ENCODE measurements at places on chromosomes 13 and 19.

DNA sequence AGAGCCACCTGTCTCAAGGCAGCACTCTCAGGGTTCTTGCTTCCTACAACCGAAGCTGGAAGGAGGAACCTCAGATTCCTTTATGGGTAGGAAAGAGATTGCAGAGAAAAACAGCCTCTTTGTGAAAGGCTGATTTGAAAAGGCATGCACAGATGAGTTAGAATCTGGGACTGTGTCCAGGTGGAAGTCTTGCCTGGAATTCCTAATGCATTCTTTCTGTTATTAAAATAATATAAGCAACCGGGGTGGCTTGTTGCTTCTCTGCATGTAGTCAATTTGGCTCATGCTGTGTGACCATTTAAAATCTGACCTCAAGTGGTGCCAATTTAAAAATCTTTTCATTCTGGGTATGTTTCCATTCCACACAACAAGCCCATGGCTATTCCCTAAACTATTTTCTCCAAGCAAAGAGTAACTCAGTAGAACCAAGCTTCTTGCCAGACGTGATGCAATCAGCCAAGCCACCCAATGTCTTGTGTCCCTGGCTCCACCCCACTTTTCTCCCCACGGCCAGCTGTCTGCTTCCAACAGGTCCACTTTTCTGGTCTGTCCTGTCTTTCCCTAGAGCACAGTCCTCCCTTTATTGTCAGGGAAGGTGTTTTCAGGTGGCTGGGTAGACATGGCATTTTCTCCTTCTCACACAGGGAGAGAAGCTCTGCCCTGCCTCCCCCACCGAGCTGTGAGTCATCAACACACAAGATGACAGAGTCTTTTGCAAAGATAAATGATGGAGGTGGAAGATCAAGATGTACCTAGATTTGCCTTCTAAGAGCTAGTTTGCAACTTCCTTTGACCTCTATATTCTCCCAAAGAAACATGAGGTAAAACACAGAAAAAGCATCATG, 394.3 kb downstream of the FOXO1 start:
- no peaks in the 10 kb centered on the region for H3K27me3 ChIP-seq
- H3K4me3 ChIP-seq: no peak overlapping the region
- DNase-seq: no peak
- no peaks in the 10 kb centered on the region for H3K36me3 ChIP-seq

DNA sequence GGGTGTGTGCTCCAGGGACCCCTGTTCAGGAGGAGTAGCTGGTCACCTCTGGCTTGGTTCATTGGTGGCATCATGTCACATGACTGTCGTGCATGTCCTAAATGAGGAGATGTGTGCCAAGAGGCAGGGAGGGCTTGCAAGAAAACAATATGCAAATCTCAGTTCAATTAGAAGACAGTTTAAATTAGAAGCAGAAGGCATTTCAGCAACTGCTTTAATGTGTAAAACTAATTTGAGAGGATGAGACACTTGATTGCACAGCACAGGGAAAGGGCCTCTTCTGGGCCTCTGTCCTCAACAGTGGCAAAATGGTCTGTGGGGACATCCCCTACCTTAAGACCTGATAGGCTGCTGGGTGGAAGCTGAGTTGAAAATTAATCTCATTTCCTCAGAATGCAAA, 54.6 kb downstream of the SPATA13 start:
- no peak overlapping the region for H3K4me3 ChIP-seq
- DNase-seq: no peak
- no peaks in the 10 kb centered on the region for H3K27me3 ChIP-seq
- peaks cover 1% of the 10 kb centered on the region for H3K4me1 ChIP-seq
- no peak overlapping the region for H3K27ac ChIP-seq
- no peaks in the 10 kb centered on the region for H3K36me3 ChIP-seq

GRCh38 chr19:6740589-6741343, 1.3 kb downstream of the TRIP10 start:
- peak overlapping the region; percentile 81 for H3K4me3 ChIP-seq
- peak overlapping the region; percentile 91 for H3K27ac ChIP-seq
- H3K36me3 ChIP-seq: peaks cover 14% of the 10 kb centered on the region
- H3K27me3 ChIP-seq: no peaks in the 10 kb centered on the region
- H3K4me1 ChIP-seq: peaks cover 69% of the 10 kb centered on the region

GRCh38 chr13:99528547-99528946, 27.3 kb downstream of the TM9SF2 start:
- no peaks in the 10 kb centered on the region for H3K27me3 ChIP-seq
- H3K4me3 ChIP-seq: no peak overlapping the region
- H3K27ac ChIP-seq: no peak overlapping the region
- H3K4me1 ChIP-seq: no peaks in the 10 kb centered on the region

DNA sequence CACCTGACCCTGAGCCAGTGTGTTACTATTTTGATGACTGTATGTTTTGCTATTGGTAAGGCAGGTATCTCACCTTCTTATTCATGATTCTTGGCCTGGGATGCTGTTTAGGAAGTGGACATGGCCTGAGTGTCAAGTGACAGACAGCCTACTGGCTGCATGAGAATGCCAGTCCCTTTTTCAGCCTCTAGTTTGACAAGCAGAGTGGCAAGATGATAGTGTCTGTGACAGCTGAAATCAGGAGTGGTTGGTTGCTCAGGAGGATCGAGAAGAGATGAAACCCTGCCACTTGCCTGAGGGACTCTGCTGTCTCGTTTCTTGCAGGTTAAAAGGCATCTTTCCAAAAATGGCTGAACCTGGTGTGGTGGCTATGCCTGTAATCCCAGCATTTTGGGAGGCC, 7.1 kb upstream of the ELOF1 start:
- DNase-seq: no peak
- H3K4me3 ChIP-seq: no peak overlapping the region
- peaks cover 2% of the 10 kb centered on the region for H3K36me3 ChIP-seq

- DNase-seq: no peak
- H3K27ac ChIP-seq: no peak overlapping the region
- H3K4me1 ChIP-seq: no peaks in the 10 kb centered on the region
- H3K36me3 ChIP-seq: peaks cover 5% of the 10 kb centered on the region
- H3K4me3 ChIP-seq: no peak overlapping the region
Observed at GRCh38 chr13:95456815-95457214, 95.7 kb upstream of the CLDN10 start.

DNA sequence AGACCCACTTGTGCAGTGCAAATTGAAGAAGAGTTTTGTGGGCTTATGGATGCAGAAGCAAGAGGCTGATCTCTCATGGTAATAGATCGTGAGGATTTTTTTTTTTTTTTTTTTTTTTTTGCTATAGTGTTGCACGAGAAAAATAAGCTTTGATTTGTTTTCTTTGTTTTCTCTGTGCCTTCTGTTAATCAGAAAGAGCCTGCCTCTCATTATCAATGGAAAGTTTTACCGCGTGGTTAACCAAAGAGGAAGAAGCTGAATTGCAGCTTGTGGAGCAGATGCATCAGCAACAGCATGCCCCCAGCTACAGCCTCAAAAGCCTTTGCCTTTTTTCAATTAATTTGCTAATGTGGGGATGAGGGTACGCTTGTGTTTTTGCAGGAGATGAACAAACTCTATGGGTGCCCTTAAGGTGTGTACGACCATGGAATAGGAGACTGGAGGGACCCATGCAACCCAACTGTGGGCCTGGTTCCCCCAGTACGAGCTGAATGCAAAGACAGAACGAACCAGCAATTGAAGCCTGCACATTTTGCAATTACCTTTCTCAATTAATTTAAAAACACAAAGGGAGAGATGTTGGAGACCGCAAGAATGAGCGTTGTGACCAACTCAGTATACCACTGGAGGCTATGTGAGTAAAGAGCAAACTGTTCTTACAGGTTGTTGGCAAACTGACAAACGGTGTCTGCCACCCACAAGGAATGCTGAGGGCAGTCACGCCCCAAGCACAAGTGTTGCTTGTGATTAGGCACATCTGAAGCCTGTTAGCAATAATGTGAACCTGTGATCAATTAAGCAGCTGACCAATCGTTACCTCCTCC, 58.6 kb upstream of the SPRY2 start:
- no peak overlapping the region for H3K4me3 ChIP-seq
- no peak for DNase-seq
- H3K27ac ChIP-seq: no peak overlapping the region
- no peaks in the 10 kb centered on the region for H3K27me3 ChIP-seq
- H3K4me1 ChIP-seq: no peaks in the 10 kb centered on the region
- H3K36me3 ChIP-seq: peaks cover 8% of the 10 kb centered on the region

DNA sequence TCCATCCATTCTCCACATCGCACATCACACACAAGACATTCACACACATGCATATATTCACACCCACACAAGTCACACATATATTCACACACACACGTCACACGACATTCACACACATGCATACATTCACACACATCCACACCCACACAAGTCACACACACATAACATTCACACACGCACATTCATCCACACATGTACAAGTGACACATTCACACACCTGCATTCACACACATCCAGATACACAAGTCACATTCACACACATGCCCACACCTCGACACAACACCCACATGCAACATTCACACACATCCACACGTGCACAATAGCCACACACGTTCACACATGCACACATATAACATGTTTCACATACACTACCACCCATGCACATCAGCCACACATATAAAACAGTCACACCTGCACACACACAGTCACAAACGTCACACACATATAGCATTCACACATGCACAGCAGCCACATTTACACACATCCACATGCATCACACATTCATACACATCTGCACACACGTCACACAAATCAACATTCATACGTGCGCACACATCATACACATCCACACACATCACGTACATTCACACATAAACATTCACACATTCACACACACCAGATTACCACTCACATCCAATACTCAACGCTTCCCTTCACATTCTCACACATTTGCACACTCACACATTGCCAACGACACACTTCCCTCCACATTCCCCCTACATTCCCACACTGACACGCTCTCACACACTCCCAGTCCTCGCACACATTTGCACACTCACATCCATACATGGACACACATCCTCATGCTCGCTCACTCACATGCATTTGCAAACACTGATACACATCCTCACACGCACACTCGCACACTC, 41.0 kb downstream of the ANKRD10 start:
- H3K27ac ChIP-seq: no peak overlapping the region
- H3K4me3 ChIP-seq: no peak overlapping the region
- peaks cover 29% of the 10 kb centered on the region for H3K4me1 ChIP-seq

GRCh38 chr19:1173845-1174809, at the start of gene SBNO2:
Gene SBNO2 (minus strand): TSS chr19:1174268. CDS start chr19:1154276, 19,992 bp downstream.
- H3K4me1 ChIP-seq: peaks cover 30% of the 10 kb centered on the region
- H3K36me3 ChIP-seq: no peaks in the 10 kb centered on the region
- no peaks in the 10 kb centered on the region for H3K27me3 ChIP-seq
- DNase-seq: peak; percentile 82

DNA sequence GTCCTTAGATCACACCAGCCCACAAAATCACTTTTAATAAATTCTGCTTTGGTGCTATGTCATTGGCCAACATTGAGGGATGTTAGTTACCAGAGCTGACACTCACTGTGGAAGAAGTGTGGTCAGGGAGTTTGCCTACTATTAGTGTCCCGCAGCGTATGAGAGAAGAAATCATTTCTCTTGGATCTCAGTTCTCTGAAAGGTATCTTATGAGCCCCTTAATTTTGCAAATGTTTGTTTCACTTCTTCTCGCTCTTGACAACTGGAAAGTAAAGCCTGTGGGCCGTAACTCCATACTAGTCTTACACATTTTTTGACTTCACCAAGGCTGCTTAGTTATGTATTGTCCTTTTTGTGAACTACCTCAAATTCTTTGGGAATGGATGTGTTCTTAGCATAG, 80.9 kb downstream of the FLT1 start:
- no peaks in the 10 kb centered on the region for H3K36me3 ChIP-seq
- peaks cover 9% of the 10 kb centered on the region for H3K4me1 ChIP-seq
- no peak overlapping the region for H3K4me3 ChIP-seq

GRCh38 chr19:38892841-38893240, 6.6 kb downstream of the SIRT2 start:
- no peak overlapping the region for H3K4me3 ChIP-seq
- no peaks in the 10 kb centered on the region for H3K27me3 ChIP-seq
- H3K36me3 ChIP-seq: peaks cover 7% of the 10 kb centered on the region
- H3K4me1 ChIP-seq: no peaks in the 10 kb centered on the region
- no peak overlapping the region for H3K27ac ChIP-seq

GRCh38 chr13:31896427-31896826, 135.1 kb upstream of the FRY start:
- peak overlapping the region; percentile 47 for H3K27ac ChIP-seq
- H3K4me1 ChIP-seq: peaks cover 15% of the 10 kb centered on the region
- no peaks in the 10 kb centered on the region for H3K27me3 ChIP-seq

DNA sequence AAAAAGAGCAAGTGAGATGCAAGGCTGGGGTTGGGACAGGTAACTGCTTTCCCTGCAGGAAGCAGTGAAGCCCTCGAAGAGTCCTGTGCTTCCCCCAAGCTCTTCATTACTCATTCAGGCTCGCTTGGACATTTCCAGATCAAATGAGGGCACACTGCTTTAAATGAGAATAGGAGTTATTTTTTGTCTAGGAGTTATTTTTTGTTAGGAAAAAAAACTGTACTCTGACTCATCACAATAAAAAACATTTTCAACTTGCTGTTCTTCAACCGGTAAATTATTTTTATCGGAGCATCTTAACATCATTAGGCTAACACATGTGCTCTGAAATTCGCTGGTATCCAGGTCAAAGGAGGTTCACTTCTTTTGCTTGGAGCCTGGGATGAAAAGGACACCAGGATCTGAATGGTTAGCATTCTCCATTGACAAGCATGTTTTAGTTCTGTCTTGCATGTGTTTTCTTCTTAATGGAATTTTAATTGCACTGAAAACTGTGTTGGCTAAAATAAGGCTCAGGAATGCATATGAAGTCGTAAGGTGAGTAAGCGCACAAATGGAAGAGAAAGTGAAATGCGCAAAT, 80.7 kb upstream of the STK24 start:
- H3K4me3 ChIP-seq: no peak overlapping the region
- no peak for DNase-seq
- no peak overlapping the region for H3K27ac ChIP-seq
- H3K27me3 ChIP-seq: peaks cover 2% of the 10 kb centered on the region
- peaks cover 8% of the 10 kb centered on the region for H3K4me1 ChIP-seq
- H3K36me3 ChIP-seq: no peaks in the 10 kb centered on the region

DNA sequence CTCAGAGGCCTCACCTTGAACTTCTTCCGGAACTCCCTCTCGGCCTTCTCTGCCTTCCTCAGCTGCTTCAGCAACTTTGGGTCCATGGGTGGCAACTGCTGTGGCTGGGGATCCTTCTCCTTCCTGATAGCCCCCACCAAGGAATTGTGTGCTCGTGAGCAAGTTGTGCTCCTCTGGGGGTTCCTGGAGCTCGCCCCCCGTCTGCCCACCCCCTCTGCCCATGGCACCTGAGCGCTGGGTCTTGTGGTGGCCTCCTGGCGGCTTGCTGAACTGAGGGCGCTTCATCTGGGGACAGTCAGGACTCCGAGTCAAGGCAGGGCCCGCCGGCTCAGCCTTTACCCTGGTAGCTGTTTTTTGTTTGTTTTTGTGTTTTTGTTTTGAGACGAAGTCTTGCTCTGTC, 11.6 kb downstream of the PRAM1 start:
- no peak overlapping the region for H3K27ac ChIP-seq
- H3K4me1 ChIP-seq: no peaks in the 10 kb centered on the region
- H3K4me3 ChIP-seq: no peak overlapping the region

GRCh38 chr13:78183732-78184131, 265.1 kb upstream of the EDNRB start:
- no peak overlapping the region for H3K4me3 ChIP-seq
- no peak overlapping the region for H3K27ac ChIP-seq
- H3K36me3 ChIP-seq: no peaks in the 10 kb centered on the region
- DNase-seq: no peak
- no peaks in the 10 kb centered on the region for H3K27me3 ChIP-seq

Data from mesothelial cell of epicardium (in vitro differentiated cells).